A549 treated with RU486 at 1 μM for 4 hours (cell line): ENCODE measurements at places on chromosomes 11 and 22. TPM values are rescaled to one million over a fixed set of nuclear protein-coding genes. Genes with fewer than 3 reads are reported as not detected.

The TMEM184B gene
- total RNA-seq: 33.1 to 49.3 TPM (median 43.6 TPM) in 5 replicates

The DDI1 gene
- not detected in 5 replicates for total RNA-seq

The HDAC10 gene
- total RNA-seq: 6.3 to 11.7 TPM (median 9.3 TPM) in 5 replicates

The DSCAML1 gene
- 0.13 to 0.31 TPM (median 0.22 TPM) in 5 replicates for total RNA-seq

The RASD2 gene
- 0.89 to 1.8 TPM (median 1.1 TPM) in 5 replicates for total RNA-seq

The UPK3A gene
- not detected in 5 replicates for total RNA-seq

The SMARCB1 gene
- 48.8 to 55.1 TPM (median 51.6 TPM) in 5 replicates for total RNA-seq

The DDX6 gene
- 15.3 to 33.5 TPM (median 23.4 TPM) in 5 replicates for total RNA-seq

The OR2AT4 gene
- total RNA-seq: not detected in 5 replicates

The ALG8 gene
- 48.8 to 68.8 TPM (median 62.6 TPM) in 5 replicates for total RNA-seq

The KRTAP5-7 gene
- total RNA-seq: not detected in 5 replicates

The HSPB2 gene
- total RNA-seq: not detected in 5 replicates

The VSIG10L2 gene
- total RNA-seq: not detected in 5 replicates

The CBLIF gene
- not detected in 5 replicates for total RNA-seq

The SMIM38 gene
- total RNA-seq: 0.06 TPM in 1 of 5 replicates, not detected in the others

The KDM4E gene
- total RNA-seq: not detected in 5 replicates

The SLC6A5 gene
- total RNA-seq: not detected in 5 replicates

The RAB36 gene
- total RNA-seq: 6.7 to 8.1 TPM (median 8.0 TPM) in 5 replicates

The NPAS4 gene
- not detected in 5 replicates for total RNA-seq

The SCUBE2 gene
- 0.29 to 0.68 TPM (median 0.45 TPM) in 5 replicates for total RNA-seq

The FIBIN gene
- not detected in 5 replicates for total RNA-seq

The CCDC87 gene
- 0.53 to 0.80 TPM (median 0.64 TPM) in 5 replicates for total RNA-seq

The ARL14EP gene
- 8.3 to 17.9 TPM (median 14.7 TPM) in 5 replicates for total RNA-seq

The HDHD5 gene
- total RNA-seq: 31.4 to 42.6 TPM (median 40.6 TPM) in 5 replicates

The OR52H1 gene
- not detected in 5 replicates for total RNA-seq

The DBX1 gene
- not detected in 5 replicates for total RNA-seq

The SHANK3 gene
- total RNA-seq: 3.0 to 6.1 TPM (median 4.6 TPM) in 5 replicates

The KCNC1 gene
- total RNA-seq: 0.07 to 0.18 TPM (median 0.07 TPM) in 5 replicates

The SLC25A18 gene
- total RNA-seq: 0.06 TPM in 1 of 5 replicates, not detected in the others

The ENTHD1 gene
- total RNA-seq: not detected in 5 replicates

The OR8A1 gene
- total RNA-seq: not detected in 5 replicates

The UBASH3B gene
- total RNA-seq: 43.9 to 53.6 TPM (median 49.4 TPM) in 5 replicates

The SOX6 gene
- 0.11 to 0.15 TPM (median 0.15 TPM) in 3 of 5 replicates, not detected in the others for total RNA-seq
